RPMI7951 (cell line): ENCODE measurements at places on chromosomes 3 and 15. TPM values are rescaled to one million over a fixed set of nuclear protein-coding genes. Genes with fewer than 3 reads are reported as not detected.

The SERPINI2 gene
- total RNA-seq, result not detected in 2 replicates

The TMC3 gene
- total RNA-seq, result not detected in 2 replicates

The GDPGP1 gene
- total RNA-seq, result 4.3 and 5.9 TPM in 2 replicates

The SCAPER gene
- total RNA-seq, result 10.6 and 13.9 TPM in 2 replicates

The SLCO2A1 gene
- total RNA-seq, result 0.39 and 0.48 TPM in 2 replicates

The PIGB gene
- 21.0 and 29.7 TPM in 2 replicates for total RNA-seq

The DUOXA1 gene
- total RNA-seq, result not detected in 2 replicates

The MEGF11 gene
- not detected in 2 replicates for total RNA-seq

The STRIT1 gene
- not detected in 2 replicates for total RNA-seq

The GOLGA6A gene
- not detected in 2 replicates for total RNA-seq

The HCN4 gene
- total RNA-seq, result not detected in 2 replicates

The CD96 gene
- total RNA-seq, result 2.2 and 4.2 TPM in 2 replicates

The GRIP2 gene
- under 0.01 TPM in 1 of 2 replicates, not detected in the other for total RNA-seq

The TNNC1 gene
- not detected in 2 replicates for total RNA-seq

The MYZAP gene
- 0.24 and 0.29 TPM in 2 replicates for total RNA-seq

The PLSCR2 gene
- total RNA-seq, result not detected in 2 replicates

The MORC1 gene
- not detected in 2 replicates for total RNA-seq

The CDCP1 gene
- 75.6 and 78.0 TPM in 2 replicates for total RNA-seq

The ZNF774 gene
- 2.9 and 3.7 TPM in 2 replicates for total RNA-seq

The AP3B2 gene
- 1.4 and 1.7 TPM in 2 replicates for total RNA-seq

The EPHB1 gene
- 1.6 and 2.6 TPM in 2 replicates for total RNA-seq

The PRR20G gene
- total RNA-seq, result not detected in 2 replicates

The EFHB gene
- 1.1 and 1.6 TPM in 2 replicates for total RNA-seq

The LIPH gene
- total RNA-seq, result not detected in 2 replicates

The HTR3E gene
- total RNA-seq, result not detected in 2 replicates

The PYDC2 gene
- not detected in 2 replicates for total RNA-seq

The GPR156 gene
- total RNA-seq, result 0.24 and 0.68 TPM in 2 replicates

The ZNF662 gene
- total RNA-seq, result 0.29 and 0.72 TPM in 2 replicates

The GOLGA6B gene
- total RNA-seq, result not detected in 2 replicates

The FAM227B gene
- total RNA-seq, result 6.4 and 7.7 TPM in 2 replicates

The KCNH8 gene
- total RNA-seq, result not detected in 2 replicates

The ATP13A4 gene
- not detected in 2 replicates for total RNA-seq

The ACTC1 gene
- total RNA-seq, result not detected in 2 replicates

The ZDHHC19 gene
- total RNA-seq, result not detected in 2 replicates

The GNAT1 gene
- not detected in 2 replicates for total RNA-seq

The LRRC3B gene
- total RNA-seq, result not detected in 2 replicates

The MINDY2 gene
- total RNA-seq, result 16.6 and 16.8 TPM in 2 replicates

The SLC28A2 gene
- not detected in 2 replicates for total RNA-seq

The BNC1 gene
- total RNA-seq, result 6.6 and 8.8 TPM in 2 replicates

The MRAS gene
- total RNA-seq, result 23.5 and 29.6 TPM in 2 replicates

The PCSK6 gene
- 0.48 and 0.68 TPM in 2 replicates for total RNA-seq

The INSYN1 gene
- not detected in 2 replicates for total RNA-seq

The BHLHE40 gene
- 43.2 and 62.8 TPM in 2 replicates for total RNA-seq

The FBXW12 gene
- total RNA-seq, result not detected in 2 replicates

The CCR3 gene
- 0.10 TPM in 1 of 2 replicates, not detected in the other for total RNA-seq

The GOLGA6L7 gene
- total RNA-seq, result not detected in 2 replicates

The GOLGA8O gene
- 0.10 TPM in 1 of 2 replicates, not detected in the other for total RNA-seq

The VEPH1 gene
- 85.5 and 91.9 TPM in 2 replicates for total RNA-seq

The IL12A gene
- 0.49 and 0.72 TPM in 2 replicates for total RNA-seq

The CFAP91 gene
- not detected in 2 replicates for total RNA-seq
